ENCODE measurements at places on chromosomes 1 and 21. TPM values are rescaled to one million over a fixed set of nuclear protein-coding genes. Genes with fewer than 3 reads are reported as not detected.

GRCh38 chr1:158022554-158023312, 29.3 kb downstream of the KIRREL1 start:
- no peak for ATAC-seq

DNA sequence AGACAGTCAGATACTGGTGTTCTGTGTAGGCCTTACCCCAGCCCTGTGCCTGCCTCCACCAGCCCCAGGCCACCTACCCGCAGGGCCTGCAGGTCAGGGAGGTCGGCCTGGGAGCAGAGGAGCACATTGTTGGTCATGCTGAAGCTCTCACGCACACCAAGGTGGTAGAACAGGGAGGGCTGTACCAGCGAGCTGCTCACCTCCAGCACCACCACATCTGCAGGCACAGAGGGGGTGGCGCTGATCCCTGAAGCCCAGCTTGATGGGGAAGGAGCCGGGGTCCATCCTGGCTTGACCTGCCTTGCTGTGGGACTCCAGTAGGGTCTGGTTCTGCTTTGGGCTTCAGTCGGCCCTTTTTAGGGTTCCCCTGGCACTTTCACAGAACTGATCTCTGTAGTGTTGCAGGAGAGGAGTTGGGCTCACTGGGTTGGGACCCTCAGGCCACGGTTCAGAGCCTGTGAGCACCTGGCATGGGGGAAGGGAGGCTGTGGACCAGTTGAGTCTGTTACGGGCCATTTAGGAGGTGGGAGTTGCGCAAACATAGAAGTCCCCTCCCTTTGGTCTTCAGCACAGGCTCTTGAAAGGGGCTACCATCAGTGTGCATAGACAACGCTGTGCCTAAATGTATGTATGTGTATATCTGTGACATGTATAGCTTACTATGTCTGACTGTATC, 1.9 kb downstream of the MAP3K6 start:
- no peak for ATAC-seq

- no peak for ATAC-seq
Observed at GRCh38 chr1:234726359-234726943, 116.5 kb upstream of the IRF2BP2 start.

The OLIG2 gene
- not detected for total RNA-seq

GRCh38 chr1:223147873-223148272, 4.8 kb upstream of the TLR5 start:
- ATAC-seq, result no peak
